ENCODE measurements at places on chromosomes 12 and 14.

GRCh38 chr12:110936367-110937103 lies 16.2 kb upstream of the MYL2 start:
- DNase-seq = peak; percentile 24

DNA sequence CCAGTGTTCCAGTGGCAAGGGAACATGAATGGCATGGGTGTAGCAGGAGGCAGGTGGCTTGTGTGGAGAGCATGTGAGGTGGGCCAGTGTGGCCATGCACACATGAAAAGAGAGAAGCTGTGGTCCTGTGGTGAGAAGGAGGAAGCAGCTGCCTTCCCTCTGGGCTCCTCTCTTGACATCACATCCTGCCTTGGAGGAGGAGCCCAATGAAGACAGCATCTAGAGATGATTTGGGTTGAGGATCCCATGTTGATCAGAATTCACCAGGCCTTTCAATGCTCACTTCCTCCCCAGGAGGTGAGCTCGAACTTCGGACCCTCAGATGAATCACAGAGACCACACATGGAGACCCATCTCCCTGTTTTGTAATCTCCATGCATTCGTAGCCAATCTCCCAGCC lies 82.6 kb downstream of the LRRC74A start:
- no peak for DNase-seq

- no peak for DNase-seq
Observed at GRCh38 chr12:67789266-67789665, 140.7 kb downstream of the DYRK2 start.

DNA sequence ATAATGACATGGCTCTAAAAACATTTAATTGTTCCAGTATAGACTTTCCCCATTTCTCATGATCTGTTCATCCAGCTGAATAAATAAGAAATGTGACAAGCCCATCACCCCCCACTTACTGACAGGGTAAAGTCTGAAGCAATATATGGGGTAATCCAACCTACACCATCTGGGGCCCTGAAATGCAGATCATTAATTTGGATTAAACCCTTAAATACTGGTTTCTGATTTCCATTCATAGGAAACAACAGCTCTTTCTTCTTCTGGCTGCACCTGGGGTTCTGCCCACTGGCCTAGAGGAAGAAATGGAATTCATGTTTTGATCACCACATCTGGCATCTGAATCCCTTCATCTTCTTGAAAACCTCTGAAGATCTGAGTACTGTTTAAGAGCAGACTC lies 39.3 kb upstream of the ACSM4 start:
- DNase-seq = peak; percentile 59

DNA sequence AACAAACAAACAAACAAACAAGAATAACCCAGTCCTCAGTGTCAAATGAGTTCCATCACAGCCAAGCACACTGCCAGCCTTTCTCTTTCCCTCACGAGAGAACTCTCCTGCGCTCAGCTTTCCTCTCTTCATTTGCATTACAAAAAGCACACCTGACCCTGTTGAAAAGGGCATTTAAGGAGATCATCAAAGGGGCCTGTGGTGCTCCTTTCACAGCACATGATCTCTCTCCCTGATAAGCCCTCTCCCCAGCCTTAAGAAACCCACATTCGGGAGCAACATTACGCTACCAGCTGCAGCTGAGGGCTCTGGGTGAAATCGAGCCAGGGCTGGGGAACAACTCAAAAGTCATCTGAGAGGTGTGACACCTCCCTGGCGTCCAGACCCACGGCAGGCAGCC lies 165.6 kb upstream of the TMCC3 start:
- DNase-seq = no peak

- no peak for DNase-seq
Observed at GRCh38 chr14:22159099-22159498, 429.9 kb downstream of the DAD1 start.

- peak; percentile 75 for DNase-seq
Observed at GRCh38 chr14:99628887-99629618, 15.9 kb upstream of the HHIPL1 start.

GRCh38 chr12:43008953-43009845 lies 419.7 kb upstream of the PRICKLE1 start:
- DNase-seq = no peak

GRCh38 chr14:93381644-93382043 lies 34.7 kb downstream of the COX8C start:
- no peak for DNase-seq

DNA sequence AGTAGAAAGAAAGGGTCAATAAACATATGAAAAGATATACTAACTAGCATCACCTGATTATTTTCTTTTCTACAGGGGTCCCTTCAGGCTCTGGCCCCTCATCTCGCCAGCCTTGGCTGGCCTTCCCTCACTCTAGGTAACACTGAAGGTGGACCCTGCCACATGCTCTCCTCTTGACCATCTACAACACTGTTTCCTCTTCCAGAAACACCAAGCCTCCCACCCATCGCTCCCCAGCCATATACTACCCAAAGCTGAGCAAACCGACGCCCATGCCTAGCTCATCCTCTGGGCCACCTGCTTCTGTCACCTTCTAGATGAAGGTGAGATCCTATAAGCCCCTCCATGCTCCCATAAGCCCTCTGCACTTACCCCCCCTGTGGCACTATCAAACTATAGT lies 14.8 kb downstream of the ANAPC5 start:
- no peak for DNase-seq

DNA sequence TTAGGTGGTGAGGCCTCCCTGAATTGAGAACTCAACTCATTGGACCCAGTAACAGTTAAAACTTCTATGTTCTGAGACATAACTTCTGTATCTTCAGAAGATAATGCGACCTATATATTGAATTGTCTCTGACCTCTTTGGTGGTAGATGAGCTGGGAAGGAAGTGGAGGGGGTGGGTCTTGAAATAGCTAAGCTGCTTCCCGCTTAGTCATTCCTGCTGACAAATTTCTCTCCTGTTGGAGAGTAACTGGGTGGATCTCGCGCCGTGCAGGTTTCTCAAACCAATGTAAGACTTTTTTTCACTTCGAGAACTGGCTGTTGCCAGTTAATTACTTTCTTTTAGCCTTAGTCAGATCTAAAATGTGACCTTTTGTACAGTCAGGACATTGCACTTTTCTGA lies 100.8 kb downstream of the PPHLN1 start:
- peak; percentile 31 for DNase-seq

DNA sequence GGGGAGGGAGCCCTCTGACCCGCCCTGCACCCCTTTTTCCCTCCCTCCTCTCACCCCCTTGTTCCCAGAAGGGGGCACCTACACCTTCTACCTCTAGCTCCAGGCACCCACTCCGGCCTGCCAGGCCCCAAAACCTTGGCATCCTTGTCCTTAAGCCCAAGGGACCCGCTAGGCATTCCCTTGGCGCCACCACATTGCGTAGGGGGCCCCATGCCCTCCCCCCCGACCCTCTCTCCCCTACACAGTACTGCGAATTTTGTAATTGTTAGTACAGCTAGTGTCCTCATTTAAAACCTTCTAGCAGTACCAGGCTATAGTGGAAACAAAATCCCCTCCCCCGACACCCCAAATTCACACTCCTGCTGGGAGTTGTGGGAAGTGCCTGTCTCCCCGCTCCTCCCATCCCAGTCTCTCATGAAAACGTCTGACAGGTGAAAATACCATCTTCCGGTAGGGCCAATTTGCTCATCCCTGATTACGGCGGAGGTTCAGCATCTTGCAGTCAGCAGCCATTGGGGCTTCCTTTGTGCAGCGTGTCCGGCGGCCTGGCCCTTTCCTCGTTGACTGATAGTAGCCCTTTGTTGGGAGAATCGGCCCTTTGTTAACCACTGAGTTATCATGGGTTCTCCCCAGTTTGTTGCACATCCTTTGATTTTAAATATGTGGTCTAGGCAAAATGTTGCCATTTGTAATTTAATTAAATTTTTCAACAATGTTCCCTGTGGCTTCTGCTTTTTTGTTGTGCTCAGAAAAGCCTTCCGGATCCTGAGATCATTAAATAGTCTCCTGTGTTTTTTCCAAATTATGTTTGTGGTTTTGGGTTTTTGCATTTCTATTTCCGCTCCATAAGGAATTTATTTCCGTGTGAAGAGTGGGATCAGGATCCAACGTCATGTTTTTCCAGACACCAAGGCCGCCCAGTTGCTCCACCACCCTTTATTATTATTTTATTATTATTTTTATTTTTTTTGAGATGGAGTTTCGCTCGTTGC lies 7.9 kb upstream of the CEP170B start:
- DNase-seq = no peak

- DNase-seq = peak; percentile 81
Observed at GRCh38 chr14:51979088-51979709, 10.1 kb upstream of the RTRAF start.

DNA sequence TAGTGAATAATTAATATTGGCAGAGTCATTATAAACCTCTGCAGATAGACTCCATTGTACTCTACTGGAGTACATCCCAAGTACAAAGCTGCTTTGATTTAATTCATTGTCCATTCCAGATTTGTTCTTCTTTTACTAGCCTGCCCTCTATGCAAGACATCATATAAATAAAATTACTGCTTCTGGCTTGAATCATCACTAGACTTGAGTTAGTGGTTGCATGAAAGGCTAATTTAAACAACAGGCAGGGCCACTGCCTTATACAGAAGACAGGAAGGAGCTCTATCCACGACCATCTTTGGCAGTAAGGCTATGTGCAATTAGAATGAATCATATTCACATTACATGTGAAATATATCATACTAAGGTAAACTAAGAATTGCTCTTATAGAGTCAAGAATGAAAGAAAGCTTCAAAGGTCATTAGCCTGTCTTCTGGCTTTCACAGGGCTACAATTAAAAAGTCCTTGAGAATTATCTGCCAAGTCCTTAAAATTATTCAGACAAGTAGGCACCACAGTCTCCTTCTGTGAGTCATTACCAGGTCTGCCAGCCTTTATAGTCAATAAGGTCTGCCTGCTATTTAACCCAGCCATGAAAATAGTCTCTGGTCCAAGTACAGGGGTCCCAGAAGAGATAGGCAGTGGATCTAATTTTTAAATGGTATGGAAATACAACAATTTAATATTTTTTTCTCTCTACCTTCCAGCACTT lies 631.8 kb downstream of the TMTC2 start:
- no peak for DNase-seq

DNA sequence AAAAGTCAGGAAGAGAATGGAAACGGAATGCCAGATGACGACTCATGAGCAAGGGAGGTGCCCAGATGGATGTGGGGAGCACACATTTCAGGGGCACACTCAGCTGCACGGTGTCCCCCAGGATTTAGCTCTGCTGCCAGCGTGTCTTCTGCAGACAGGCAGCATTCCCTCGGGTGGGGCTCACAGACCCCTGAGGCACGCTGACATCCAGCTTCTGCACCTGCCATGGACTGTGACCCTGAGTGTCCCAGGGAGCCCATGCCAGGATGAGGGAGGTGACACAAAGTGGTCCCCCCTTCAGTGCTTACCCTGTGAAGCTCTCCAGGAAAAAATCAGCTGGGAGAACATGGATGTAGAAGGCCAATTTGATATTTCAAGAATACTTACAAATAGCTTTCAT lies 84.2 kb downstream of the PIWIL1 start:
- DNase-seq = no peak

DNA sequence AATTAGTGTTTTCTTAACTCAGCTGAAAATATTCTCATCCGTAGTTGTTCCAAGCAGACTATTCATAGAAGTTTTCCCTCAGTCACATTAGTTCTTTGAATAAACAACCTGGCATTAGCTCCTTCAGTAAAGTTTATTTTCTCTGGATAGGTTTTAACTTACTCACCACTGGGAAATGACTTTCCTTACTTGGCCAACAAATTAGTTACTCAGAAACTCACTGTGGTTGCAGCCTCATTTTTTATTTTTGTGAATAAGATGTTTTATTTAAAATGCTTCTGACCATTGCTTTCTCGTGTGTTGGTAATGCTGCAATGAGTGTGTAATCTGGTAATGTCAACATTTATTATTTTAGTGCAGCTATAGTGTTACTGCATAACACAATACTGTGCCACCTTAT lies 74.9 kb downstream of the NOVA1 start:
- DNase-seq = no peak

DNA sequence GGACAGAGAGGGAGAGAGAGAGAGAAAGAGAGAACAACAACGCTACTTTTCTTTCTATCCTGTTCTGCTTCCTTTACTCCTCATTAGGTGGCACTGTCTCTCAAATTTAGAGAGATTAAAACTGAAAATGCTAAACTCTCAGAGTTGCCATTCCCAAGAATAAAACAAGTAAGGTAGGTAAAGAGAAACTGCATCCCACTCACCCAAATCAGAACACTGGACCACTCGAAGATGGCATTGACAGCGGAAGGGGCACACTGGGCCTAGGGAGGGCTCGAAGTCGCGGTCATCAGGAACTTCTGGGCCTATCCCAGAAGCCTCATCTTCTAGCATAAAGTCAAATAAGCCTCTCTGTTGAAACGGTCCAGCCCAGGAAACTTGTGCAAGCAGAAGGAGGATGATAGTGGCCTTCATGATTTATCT lies 4.5 kb downstream of the DCN start:
- DNase-seq = peak; percentile 15

DNA sequence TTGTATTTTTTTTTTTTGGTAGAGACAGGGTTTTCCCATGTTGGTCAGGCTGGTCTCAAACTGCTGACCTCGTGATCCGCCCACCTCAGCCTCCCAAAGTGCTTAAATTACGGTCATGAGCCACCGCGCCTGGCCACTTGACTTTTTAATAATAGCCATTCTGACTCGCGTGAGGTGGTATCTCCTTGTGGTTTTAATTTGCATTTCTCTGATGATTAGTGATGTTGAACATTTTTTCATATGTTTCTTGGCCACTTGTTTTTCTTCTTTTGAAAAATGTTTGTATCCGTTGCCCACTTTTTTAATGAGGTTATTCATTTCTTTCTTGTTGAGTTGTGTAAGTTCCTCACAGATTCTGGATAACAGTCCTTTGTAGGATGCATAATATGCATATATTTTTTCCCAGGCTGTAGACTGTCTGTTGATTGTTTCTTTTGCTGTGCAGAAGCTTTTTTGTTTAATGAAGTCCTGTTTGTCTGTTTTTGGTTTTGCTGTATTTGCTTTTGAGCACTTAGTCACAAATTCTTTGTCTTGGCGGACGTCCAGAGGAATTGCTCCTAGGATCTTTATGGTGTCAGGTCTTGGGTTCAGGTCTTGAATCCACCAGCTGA lies 10.3 kb upstream of the PGAM5 start:
- no peak for DNase-seq

DNA sequence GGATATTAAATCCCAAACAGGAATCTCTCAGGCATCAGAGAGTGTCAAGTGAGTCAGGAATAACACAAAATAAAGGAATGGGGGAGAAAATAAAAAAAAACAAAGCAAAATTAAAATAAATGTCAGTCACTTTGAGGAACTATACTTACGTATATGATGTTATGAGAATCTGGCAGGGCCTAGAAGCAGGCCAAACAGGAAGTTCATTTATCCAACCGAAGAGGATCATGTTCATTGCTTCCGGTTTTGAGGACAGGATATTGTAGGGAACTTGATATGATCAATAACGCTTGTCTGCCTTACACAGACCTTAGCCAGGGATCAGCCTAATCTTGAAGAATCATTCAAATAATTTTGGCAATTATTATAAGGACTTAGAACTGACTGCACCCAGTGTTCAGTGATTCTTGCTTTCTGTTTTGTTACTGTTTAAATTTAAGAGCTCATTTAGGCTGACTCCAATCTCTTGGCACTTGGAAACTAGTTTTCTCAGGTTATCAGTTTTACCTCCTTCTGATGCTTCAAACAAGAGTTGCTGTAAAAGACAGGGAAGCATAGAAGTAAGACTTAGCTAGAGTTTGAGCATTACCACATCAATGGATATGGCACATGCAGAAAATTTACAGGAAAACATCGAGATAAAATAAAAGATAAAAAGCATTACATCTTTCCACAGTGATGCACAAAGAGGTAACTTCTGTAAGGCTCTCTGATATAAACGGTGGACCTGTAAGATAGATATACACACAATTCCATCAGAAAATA lies 53.4 kb downstream of the ZFC3H1 start:
- DNase-seq = no peak

GRCh38 chr12:1531153-1531653 lies 63.2 kb downstream of the FBXL14 start:
- DNase-seq = peak; percentile 27

GRCh38 chr12:3116106-3116844 lies 39.1 kb downstream of the TSPAN9 start:
- no peak for DNase-seq
